Aorta (tissue), 5 donors: ENCODE measurements at places on chromosomes 1 and 21. TPM values are rescaled to one million over a fixed set of nuclear protein-coding genes. Genes with fewer than 3 reads are reported as not detected.

DNA sequence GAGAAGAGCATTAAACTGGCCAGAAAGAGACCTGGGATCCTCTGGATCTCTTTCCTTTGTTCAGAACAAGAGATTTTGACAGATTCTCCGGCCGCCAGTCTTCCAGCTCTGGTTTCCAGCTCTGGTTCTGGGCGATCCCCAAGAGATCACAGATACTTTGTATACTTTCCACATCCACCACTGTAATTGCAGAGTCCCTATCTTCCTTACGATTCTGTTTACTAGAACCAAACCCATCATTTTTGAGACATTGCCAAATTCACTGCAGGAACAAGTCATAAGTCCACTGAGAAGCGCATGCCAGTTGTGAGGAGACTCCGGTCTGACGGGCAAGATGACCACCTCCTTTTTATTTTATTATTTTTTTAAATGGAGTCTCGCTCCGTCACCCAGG, 505.2 kb downstream of the SMYD3 start:
- no peak for DNase-seq

DNA sequence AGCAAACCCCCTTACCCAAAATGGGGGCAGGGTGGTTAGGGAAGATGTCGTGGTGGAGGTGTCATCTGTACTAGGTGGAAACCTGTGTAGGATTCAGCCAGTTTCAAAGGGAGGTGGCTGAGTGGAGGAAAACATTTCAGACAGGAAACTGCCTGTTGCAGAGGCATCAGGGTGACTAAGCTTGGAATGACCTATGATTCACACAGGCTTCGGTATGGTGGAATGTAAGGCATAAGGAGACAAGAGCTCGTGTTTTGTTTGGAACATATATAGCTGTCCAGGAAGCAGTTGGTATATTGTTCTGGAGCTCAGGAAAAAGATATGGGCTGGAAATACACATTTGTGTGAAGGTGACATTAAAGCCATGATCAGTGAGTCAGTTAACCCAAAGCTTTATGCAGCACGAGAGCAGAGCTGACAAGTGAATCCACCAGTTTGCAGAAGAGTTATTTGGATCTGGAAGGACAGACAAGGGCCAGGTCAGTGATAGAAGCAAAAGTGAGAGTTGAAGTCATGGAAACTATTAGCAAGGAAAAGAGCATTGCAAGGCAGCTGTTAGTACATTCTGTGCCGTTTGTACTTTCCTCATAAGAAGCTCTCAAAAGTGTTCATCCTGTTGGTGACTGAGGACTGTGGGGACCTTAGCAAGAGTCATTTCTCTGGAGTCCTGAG, 12.2 kb downstream of the UTP25 start:
- no peak for DNase-seq

DNA sequence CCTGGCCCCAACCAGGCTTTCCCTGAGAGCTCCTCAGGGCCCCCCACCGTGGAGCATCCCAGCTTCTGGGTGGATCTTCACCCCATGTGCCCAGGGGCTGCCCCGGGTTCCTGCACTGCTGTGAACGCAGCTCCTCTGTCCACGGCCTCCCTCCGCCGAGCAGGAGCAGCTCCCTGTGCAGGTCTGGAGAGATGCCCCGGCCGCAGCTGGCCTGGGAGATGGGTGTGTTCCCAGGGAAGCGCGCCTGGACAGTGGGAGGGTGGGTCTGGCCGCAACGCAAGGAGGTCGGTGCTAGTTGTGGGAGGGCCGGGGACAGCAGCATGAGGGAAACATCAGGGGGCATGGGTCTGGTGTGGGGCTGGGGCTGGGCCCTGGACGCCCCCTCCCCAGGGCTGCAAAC, 71.3 kb downstream of the MORN1 start:
- no peak for DNase-seq

GRCh38 chr1:206514813-206515387, 7.6 kb downstream of the RASSF5 start:
- DNase-seq = peak; percentile 15

DNA sequence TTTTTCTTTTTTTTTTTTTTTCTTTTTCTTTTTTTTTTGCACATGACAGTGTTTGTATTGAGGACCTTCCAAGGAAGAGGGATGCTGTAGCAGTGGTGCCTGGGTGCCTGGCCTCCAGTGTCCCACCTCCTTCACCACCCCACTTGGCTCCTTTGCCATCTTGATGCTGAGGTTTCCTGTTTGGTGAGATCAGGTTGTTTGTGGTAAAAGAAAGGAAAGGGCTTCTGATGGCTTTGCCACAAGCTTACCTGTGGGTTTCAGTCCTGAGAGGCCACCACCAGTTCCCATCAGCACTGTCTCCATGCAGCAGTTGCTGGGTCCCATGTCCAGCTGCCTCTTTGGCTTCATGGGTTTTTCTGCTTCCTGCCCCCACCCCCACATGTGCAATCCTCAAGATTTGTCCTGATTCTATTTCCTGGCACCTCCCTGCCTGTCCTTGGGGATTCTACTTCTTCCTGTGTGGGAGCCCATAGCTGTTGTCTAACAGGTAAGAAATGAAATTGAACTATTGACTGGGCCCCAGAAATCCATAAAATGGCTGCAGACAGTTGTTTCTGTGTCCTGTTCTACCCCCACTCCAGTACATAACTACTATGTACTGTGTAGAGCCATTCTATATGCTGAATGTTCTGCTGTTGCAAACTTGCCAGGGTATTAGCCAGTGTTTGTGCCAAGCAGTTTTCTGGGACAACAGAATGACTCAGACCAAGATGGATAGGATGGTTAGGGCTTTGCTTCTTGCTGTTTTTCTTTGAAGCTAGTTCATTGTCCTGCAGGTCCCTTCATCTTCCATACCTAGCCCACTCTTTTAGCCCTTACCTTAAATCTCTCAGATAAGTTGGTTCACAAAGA, 4.2 kb upstream of the CCDC28B start:
- no peak for DNase-seq

DNA sequence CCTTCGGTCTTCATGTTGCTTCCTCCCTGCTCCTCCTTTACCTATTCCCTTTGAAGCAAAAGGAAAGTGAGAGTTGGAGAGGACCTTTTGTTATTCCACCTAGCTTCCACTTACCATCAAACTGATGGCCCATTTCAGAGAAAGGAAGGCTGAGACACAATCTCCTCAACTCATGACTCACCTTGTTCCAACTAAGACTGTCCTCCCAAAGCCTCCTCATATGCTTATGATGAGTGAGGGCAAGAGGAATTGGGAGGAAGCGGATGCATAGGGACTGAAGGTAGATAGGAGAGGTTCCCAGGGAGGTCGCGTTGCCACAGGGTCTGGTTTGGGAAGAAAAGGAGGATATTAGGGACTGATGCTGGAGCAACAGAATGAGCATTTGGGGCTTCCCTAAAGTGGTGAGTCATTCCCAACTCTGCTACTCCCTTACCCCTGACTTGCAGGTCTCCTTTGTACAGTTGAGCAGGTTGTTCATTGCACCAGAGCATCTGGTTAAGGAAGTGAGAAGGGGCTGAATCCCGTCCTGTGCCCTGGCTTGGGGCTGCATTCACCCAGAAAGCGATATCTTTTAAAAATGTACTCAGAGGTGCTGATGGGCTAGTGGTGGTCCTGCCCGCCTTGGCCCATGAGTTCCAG, 35.0 kb downstream of the LGR6 start:
- DNase-seq = no peak

- DNase-seq = no peak
These were observed 1.0 kb downstream of the KCNK1 start for GRCh38 chr1:233614743-233615521.

DNA sequence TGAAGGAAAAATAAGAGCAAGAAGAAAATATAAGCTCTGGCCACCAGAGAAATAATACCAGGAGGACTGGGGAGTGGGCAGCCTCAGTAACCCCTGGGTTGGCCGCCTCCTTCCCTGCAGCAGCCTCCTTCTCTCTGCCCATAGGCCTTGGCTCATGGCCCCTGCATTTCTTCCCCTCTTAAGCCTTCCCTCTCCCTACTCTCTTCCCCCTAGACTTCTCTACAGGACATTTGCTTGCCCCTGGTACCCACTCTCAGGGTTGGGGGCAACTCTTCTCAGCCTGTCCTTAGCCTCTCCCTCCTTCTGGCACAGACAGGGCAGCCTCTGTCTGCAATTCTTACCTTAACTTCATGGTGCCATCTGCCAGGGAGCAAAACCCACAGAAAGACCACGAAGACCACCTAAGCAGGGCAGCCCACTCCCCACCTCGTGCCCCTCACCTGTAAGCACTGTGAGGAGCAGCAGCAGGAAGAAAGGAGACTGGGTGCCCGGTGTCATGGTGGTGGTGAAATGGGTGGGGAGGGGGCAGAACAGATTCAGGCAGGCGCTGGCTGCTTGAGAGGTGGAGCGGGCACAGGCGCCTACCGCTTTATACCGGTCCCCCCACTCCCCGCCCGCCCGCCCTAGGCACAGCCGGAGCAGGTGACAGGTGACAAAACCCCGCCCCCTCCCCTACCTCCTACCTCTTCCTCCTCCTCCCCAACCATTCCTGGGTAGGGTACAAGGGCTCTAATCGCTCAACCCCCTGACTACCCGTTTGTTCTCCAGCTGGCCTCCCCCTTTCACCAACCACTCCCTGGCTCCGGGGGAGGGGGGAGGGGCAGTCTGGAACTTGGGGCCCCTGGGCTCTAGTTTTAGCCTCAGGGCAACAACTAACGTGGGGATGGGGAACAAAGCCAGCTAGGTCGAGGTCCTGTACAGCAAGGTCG, 15.1 kb downstream of the THBS3 start:
- DNase-seq = no peak

GRCh38 chr1:168287237-168287664, 6.6 kb downstream of the TBX19 start:
- DNase-seq = no peak

DNA sequence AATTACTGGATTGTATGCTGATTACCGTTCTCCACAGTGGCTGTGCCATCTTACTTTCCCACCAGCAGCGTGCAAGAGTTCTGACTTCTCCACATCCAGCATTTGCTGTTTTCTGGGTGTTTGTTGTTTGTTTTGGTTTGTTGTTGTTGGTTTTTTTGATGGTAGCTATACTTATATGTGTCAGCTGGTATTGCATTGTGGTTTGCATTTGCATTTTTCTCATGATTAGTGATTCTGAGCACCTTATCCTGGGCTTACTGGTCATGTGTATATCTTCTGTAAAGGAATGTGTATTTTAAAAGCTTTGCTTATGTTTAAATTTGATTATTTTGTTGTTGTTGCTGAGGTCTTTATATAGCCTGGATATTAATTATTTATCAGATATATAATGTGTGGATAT, 66.9 kb upstream of the MAP1LC3C start:
- DNase-seq = no peak

GRCh38 chr1:42043811-42044210, 109.4 kb upstream of the GUCA2B start:
- no peak for DNase-seq

DNA sequence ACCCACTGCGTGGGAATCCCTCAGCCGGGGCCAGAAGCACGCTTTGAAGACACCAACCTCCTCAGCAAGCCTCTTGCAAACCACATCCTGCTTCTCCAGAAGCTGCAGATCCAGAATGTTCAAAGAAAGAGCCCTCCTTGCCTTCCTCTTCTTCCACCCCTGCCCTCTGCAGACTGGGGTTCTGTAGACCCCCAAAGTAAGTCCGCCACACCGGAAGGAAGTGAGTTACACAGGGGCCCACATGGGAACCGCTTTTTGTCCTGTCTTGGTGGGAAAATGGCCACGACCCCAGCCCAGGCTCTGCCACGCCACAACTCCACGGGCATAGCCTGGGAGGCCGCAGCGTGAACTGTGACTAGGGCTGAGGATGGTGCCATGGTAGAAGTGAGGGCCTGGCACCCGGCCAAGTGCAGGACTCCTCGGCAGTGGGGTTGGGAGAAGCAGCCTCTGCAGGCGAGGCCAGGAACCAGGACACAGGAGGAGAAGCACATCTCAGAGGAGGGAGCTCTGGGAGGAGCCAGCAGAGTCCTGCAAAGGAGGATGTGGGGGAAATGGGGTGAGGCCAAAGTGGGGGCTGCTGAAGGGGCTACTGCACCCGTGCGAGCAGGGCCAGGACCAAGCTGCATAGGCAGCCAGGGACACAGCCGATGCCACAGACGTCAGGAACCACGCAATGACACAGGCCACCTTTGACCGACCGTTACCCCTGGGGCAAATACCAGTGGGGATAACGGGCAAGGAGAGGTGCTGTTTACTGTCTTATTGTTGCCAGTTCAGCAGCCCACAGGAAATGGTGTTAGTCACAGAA, 30.9 kb downstream of the PDE9A start:
- DNase-seq = no peak

- no peak for DNase-seq
These were observed 449.5 kb upstream of the CAMK1G start for GRCh38 chr1:209134001-209134400.

- DNase-seq = no peak
These were observed 183.4 kb upstream of the SNX7 start for GRCh38 chr1:98478121-98478520.

DNA sequence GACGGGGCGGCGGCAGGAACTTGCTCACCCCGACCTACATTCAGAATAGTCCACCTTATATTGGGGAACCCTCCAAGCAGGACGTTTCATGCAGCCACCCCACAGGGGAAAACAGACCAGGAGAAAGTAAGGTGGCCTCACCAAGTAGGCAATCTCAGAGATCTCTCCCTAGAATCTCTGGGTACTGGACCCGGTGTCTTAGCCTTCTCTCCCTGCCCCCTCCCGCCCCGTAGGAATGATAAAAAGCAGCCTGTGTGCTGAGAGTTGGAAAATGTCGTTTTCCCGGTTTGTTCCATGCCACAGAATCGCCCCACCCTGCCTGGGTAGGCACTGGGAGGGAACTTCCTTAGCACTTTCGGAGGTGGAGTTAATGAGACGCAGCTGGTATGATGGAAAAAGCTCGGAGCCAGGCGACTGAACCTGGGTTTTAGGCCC, 789 bp upstream of the PTPN14 start:
- peak; percentile 87 for DNase-seq

DNA sequence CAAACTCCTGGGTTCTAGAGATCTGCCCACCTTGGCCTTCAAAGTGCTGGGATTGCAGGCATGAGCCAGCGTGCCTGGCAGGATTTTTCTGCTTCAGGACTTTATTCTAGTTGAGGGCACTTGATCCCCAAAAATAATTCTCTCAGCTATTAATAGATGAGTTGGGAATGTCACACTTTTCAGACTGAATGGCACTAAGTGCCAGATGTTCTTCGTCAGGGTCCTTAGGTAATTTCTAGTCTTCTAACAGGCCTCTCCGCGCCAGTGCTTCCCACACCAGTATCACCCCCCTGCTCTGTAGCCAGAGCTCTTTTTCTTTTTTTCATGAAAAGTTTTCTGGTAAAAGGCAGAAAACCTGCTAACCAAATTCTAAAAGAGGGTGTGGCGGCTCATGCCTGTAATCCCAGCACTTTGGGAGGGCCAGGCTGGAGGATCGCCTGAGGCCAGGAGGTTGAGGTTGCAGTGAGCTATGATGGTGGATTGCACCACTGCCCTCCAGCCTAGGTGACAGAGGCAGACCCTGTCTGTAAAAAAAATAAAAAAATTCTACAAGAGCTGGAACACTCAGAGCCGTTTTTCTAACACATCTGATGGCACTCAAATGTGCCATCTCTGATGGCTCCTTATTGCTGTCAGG, 6.1 kb upstream of the SARS1 start:
- no peak for DNase-seq

GRCh38 chr1:90839323-90839722, 122.2 kb upstream of the BARHL2 start:
- no peak for DNase-seq

- no peak for DNase-seq
These were observed 122.4 kb downstream of the TOMM20 start for GRCh38 chr1:235006132-235006721.

- DNase-seq = peak; percentile 94
These were observed 27.4 kb downstream of the RABIF start for GRCh38 chr1:202861420-202862132.

Gene SLC22A15
- 2.9 TPM for polyA plus RNA-seq

Gene LCE1E
- not detected for polyA plus RNA-seq

Gene SPSB1
- polyA plus RNA-seq = 21.2 TPM

Gene FCRLB
- polyA plus RNA-seq = 2.0 TPM

Gene LRRC53
- polyA plus RNA-seq = not detected

Gene IFNGR2
- polyA plus RNA-seq = 54.1 TPM

Gene ETV3L
- polyA plus RNA-seq = not detected

Gene CATSPERE
- 0.63 TPM for polyA plus RNA-seq

Gene OVAAL
- not detected for polyA plus RNA-seq
